ENCODE measurements at places on chromosomes 11 and 22.

- DNase-seq: no peak
Measured at GRCh38 chr22:17359501-17359900, 9.8 kb upstream of the CECR2 start.

GRCh38 chr11:104060004-104060794 lies 23.8 kb downstream of the DDI1 start:
- DNase-seq: no peak

GRCh38 chr22:43731988-43732387 lies 80.1 kb downstream of the EFCAB6 start:
- no peak for DNase-seq

DNA sequence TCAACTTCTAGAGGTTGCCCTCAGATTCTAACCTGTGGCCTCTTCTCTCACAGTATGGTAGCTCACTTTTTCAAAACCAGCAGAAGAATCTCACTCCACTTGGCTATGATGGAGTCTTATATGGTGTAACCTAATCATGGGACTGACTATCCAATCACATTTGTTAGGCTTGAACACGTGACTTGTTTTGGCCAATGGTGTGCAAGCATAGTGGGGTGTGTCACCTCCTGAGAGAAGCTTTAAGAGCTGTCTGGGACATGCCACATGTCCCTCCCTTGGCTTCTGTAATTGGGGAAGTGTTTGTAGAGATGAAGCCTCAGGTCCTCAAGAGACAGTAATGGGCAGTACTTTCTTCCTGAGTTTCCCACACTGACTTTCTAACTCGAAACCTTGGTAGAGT lies 12.8 kb upstream of the SMIM38 start:
- peak; percentile 8 for DNase-seq

- DNase-seq: no peak
Measured at GRCh38 chr11:62048100-62048499, 75.7 kb upstream of the INCENP start.

DNA sequence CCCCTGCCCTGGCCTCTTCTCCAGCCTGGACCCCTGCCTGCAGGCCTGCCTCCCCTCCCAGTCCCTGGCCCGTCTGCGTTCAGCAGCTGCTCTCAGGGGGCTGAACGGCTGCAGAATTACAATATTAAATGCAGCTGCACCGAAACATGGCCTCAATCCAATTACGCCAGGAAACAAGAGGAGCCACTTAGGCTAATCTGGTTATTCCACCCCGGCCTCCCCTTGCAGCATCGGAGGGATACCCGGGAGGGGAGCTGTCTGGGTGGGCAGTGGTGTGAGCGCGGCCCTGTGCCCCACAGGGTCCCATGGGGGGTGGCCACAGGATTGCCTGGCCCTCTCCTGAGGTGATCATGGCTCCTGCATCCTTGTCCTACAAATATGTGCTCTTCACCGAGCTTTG lies 42.6 kb downstream of the FLRT1 start:
- DNase-seq: no peak

DNA sequence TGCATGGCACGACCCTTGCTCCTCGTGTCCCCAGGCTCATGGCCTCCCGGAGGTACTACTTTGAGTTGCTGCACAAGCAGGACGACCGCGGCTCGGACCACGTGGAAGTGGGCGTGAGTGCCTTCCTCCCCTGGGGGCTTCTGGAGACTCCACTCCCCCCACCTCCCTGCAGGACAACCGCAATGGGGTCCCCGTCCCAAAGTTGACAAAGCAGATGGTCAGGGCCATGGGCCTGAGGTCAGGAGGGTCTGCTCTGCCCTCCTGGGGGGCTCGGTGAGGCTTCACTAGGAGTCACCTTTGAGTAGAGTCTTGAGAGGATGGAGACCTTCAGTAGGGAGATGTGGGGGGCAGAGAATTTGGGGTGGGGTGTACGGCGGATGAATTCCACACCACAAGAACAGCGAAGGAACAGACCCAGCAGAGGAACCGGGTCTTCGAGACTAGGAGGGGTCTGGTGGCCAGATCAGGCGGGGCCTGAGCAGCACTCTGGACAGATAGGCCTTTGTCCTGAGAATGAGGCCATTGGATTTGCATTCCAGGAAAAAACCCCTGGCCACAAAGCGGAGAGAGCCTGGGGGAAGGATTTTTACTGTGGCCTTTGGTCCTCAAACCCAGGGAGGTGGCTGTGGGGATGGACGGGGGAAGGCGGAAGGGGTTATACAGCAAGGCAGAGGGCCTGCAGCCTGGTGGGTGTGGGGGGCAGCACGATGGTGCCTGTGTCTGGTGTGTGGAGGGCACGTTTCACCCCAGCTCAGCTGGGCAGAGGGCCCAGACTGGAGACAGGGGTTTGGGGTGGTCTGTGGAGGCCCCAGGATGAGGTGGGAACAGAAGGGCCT lies 4.6 kb downstream of the B4GALNT4 start:
- DNase-seq: no peak

DNA sequence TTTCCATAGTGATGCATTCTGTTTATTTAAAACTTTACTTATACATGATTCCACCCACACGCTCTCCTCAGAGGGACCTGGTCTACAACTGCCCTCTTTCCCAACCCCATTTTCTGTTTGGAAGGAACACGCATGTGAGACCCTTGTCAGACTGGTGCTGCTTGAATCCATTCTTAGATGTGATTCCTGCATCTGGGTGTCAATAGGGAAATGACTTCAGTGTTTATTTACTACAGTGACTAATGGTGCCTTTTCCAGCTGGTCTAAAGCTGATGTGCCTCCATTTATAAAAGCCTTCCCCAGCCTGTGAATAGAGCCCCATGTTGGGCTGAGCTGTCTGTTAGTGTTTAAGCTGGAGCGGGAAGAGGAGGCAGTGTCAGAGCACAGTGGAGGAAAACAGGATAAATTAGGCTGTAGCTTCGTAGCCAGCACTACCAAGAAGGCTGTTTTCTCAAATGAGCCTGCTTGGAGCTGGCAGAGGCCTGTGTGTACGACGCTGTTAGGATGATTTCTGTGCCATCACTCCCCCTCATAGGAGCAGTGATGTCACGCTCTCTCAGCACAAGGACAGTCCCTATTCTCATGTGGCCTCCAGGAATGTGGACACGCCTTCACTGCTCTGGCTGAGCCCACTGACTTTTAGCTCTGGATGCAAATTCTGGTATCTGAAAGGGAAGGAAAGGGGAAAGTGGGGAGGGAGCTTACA lies 18.9 kb upstream of the C11orf96 start:
- DNase-seq: no peak

- DNase-seq: no peak
Measured at GRCh38 chr11:30258679-30259078, 27.9 kb downstream of the FSHB start.

DNA sequence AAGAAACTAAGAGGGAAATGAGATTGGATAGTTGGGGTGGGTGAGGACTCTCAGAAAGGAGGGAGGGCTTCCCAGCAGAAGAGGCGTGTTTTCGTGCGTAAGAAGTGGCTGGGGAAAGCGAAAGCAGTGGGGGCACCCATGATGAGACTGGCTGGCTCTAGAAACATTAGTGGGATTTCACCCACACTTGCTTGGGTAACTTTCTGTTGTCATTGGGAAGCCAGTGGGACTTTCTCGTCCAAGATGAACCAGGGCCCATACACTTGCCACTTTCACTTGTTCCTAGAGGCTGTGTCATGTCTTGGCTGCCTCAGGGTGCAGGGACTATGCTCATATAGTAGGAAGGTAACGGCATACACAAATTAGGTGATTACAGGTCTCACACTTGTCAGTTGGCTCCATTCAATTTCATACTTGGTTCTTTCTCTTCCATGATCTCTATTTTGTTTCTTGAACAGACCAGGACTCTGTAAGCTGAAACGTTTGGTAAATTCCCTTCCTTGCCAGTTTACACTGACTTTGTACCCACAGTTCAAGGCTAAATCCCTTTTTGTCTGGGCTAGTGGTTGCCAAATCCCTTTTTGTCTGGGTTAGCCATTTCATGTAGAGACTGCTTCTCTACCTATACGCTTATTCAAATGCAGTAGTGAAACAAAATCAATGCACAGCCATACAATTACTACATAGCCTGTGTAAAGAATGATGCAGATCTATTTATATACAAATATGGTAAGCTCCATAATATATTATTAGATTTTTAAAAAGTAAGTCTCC lies 42.0 kb upstream of the CXCR5 start:
- no peak for DNase-seq

DNA sequence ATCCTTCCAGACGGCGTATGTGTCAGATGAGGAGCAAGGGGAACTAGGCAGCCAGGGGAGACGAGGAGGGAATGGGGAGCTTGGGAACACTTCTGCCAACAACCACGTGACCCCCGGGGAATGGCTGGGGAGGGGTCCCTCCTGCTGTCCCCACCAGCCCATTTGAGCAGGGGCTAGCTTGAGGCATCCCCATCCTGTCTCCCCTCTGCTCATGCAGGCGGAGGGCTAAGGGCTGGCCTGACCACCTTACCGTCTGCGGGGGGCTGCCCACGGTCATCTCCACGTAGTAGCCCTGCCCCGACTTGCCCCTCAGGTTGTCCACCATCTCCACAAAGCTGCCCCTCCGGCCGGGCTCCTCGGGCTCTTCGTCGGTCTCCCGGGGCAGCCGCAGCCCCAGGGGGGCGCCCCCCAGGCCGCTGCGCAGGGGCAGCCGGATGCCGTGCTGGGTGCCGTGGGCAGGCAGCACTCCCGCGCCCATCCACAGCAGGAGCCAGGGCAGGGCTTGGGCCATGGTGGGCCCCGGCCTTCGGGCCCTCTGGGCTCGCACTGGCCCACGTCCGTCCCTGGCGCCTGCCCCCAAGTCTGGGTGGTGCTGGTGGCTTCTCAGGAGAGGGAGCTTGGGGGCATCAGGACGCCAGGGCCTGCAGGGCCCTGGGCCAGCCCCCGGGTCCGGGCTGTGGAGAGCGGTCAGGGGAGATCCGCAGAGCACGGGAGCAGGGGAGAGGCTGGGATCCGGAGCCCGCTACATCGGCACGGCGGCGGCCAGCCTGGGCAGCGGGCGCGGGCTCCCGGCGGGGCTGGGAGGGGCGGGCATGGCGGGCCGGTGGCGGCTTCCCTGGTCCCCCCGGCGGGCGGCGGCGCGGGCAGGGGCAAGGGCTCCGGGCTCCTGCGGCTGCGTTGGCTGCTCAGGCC lies 515 bp downstream of the BACE1 start:
- no peak for DNase-seq

DNA sequence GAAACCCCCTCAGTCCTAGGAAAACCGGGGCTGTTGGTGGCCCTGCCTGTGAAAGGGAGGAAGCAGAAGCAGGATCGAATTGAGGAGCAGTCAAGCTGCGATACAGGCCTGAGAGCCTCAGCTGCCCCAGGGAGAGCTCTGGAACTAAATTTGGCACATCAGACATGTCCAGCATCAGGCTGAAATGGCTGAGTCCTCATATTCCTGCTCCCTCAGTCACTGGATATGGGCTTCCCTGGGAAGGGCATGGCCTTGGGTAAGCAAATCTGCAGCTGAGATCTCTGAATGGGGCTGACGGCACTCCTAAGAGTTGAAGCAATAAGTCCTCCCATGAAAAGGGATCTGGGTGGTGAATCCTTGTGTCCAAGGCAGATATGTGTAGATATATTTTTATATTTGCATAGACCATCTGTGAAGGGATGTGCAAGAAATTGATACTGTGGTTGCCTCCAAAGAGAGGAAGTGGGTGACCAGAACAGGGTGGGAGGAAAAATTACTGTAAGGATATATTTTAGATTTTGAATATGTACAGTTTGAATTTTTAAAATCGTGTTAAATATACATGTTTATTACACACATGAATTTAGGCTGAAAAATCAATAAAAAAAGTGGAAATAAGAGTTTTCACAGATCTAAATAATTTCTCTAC lies 45.5 kb downstream of the APIP start:
- DNase-seq: no peak

- no peak for DNase-seq
Measured at GRCh38 chr22:29167032-29167911, 38.4 kb upstream of the EMID1 start.

DNA sequence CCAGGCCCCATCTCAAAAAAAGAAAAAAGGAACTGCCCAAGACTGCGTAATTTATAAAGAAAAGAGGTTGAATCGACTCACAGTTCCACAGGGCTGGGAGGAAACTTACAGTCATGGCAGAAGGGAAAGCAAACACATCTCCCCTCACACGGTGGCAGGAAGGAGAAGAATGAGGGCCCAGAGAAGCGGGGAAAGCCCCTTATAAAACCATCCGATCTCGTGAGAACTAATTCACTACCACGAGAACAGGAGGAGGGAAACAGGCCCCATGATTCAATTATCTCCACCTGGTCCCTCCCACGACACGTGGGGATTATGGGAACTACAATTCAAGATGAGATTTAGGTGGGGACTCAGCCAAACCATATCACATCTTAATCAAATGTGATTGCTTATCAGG lies 82.2 kb downstream of the BUD13 start:
- no peak for DNase-seq

- DNase-seq: no peak
Measured at GRCh38 chr11:93732237-93732892, 8.9 kb downstream of the TAF1D start.

DNA sequence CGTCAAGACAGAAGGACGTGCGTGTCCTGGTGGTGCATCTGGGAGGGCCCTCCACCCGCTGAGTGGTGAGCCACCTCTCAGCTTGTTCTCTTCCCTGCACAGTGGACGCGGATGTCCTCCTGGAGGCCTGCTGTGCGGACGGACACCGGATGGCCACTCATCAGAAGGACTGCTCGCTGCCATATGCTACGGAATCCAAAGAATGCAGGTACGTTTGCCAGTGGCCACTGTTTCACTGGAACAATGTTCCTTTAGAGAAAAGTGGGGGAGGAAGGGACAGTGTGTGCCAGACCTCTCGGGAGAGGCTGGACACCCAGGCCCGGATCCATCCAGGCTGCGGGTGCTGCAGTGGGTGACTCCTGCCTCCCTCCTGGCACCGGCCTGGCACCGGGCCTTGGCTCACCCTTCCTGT lies 15.9 kb downstream of the FBLN1 start:
- DNase-seq: no peak

DNA sequence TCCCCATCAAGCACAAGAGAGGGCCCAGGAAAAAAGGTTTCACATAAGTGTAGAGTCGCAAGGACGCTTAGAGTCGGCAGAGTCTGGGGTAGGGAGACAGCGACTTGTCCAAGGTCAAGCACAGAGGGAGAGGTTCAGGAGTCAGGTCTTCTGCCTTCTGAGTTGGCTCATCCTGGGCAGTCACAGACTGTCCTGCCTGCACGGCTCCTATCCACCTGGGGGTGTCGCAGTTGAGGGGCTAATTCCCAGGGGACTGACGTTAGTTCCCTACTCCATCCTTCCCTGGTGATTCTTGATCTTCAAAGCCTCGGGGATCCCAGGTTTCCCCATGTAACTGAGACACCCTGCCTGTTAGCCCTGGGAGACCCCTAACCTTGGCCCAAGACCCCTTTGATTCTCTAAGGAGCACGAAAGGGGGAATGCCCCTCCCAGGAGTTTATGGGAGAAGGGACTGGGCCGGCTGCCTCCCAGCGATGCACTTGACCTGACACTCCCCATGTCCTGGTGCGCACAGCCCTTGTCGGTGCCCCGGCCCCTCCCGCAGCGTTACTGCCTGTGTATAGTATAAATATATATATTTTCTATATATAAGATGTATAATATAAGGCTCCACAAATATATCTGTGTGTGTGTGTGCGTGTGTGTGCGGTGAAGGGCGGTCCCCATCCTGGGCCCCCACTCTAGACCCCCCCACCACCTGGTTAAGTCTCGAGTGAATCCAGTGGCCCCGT lies 14.7 kb upstream of the TAB1 start:
- DNase-seq: no peak

GRCh38 chr11:11531131-11531908 lies 90.5 kb downstream of the GALNT18 start:
- DNase-seq: no peak

All from hematopoietic multipotent progenitor cell treated with erythropoietin and hydrocortisone succinate and interleukin-3 and kit ligand, for 17 days (in vitro differentiated cells).